ENCODE measurements at places on chromosomes 1 and 21.

DNA sequence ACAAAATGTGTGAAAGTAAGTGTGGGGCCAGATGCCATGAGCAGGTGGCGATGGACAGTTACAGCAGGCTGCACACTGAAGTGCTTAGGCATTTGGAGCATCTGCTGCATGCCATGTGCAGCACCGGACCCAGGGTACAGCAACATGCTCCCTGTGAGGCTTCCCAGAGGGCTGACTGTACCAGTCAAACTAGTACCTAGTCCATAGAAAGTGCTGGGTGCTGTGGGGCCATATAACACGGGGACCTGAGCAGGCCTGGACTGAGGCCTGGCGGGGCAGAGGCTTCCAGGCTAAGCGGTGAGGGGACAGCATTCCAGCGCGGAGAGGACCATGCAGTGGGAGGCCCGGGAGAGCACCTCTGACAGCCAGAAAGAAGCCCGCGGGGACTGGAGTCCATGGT, 29.9 kb upstream of the PKP1 start:
- DNase-seq: no peak

DNA sequence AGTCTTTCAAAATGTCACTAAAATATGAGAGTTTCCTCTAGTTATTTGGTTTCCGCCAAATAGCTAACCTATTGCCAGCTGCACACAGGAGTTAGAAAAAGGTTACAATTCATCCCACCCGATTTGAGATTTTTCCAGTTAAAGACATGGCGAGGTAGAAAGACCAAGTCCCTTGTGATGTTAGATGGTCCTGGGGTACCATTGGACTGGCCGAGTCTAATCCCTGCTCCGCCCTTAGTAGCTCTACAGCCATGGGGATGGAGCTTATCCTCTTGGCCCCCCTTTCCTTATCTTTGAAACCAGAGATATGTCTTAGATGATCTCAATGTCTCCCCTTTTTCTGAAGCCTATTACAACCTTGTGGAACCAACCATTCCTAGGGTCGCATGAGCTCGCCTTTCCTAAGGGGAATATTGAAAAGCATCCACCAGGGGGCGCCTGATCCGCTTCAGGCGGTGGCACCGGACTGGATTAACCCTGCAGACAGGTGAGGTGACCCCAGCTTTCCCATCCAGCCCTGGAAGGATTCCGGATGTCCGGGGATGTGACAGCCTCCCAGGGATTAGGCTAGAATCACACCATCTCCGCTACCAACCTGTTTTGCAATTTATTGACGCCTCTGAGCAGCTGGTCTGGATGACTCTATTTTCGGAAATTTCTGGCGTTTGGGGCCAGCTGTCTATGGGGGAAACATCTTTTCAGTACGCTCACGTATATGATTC, 68.3 kb upstream of the SIM2 start:
- peak; percentile 32 for DNase-seq

DNA sequence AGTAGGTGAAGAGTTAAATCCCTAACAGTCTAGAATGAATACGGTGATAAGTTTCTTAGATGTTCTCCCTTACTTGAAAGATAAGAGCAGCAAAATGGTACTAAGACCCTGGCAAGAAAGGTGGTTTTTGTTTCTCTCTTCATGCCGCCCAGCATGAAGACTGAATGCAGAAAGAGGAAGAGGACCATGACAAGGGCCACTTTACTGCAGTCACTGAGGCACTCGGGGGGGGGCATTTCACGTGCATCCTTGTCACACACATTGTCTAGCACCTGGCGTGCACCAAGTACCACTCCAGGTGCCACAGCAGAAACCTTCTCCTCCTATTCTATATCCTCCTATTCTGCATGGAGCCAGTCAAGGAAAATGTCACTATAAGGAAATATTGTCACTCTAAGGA, 222.0 kb downstream of the TOMM20 start:
- no peak for DNase-seq

GRCh38 chr1:18776777-18777176, 82.7 kb downstream of the TAS1R2 start:
- DNase-seq: no peak

- no peak for DNase-seq
These were observed 480.6 kb downstream of the SETD4 start for GRCh38 chr21:35579520-35580293.

DNA sequence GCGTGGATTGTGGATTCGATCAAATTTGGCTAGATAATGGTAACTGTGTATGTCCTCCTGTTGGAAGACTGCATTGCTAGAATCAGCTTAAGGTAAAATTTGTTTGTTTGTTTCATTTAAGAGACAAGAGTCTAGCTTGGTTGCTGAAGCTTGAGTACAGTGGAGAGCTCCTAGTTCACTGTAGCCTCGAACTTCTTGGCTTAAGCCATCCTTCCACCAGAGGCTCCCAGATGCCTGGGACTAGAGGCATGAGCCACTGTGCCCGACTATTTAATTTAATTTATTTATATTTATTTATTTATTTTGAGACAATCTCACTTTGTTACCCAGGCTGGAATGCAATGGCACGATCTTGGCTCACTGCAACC, 1.5 kb downstream of the PHACTR4 start:
- DNase-seq: no peak

GRCh38 chr1:234975122-234975940, 153.3 kb downstream of the TOMM20 start:
- no peak for DNase-seq

DNA sequence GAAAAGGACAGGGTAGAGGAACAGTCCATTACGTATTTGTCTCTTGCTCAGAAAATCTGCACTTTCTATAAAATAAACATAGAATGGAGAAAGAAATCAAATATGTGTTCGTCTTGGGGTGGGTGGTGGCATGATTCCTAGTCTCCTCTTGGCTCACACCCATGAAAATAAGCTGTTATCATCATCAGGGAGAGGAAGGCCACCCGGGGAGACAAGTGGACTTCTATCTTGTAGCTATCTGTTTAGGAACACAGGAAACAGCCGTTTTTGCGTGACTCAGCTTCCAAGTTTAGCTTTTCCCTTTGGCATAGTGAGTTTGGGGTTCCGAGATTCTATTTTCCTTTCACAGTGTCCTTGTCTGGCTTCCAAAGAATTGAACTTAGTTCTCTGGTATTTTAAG, 622.3 kb downstream of the PTPRU start:
- no peak for DNase-seq

DNA sequence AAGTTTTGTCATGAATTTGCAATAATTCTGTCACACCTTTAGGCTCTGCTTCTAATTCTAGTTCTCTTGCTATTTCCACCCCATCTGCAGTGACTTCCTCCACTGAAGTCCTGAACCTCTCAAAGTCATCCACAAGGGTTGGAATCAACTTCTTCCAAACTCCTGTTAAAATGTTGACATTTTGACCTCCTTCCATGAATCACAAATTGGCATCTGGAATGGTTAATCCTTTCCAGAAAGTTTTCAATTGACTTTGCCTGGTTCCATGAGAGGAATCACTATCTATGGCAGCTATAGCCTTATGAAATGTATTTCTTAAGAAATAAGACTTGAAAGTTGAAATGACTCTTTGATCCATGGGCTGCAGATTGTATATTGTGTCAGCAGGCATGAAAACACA, 19.7 kb upstream of the SFT2D2 start:
- DNase-seq: no peak

GRCh38 chr21:45021428-45022347, 52.7 kb upstream of the ADARB1 start:
- DNase-seq: no peak

DNA sequence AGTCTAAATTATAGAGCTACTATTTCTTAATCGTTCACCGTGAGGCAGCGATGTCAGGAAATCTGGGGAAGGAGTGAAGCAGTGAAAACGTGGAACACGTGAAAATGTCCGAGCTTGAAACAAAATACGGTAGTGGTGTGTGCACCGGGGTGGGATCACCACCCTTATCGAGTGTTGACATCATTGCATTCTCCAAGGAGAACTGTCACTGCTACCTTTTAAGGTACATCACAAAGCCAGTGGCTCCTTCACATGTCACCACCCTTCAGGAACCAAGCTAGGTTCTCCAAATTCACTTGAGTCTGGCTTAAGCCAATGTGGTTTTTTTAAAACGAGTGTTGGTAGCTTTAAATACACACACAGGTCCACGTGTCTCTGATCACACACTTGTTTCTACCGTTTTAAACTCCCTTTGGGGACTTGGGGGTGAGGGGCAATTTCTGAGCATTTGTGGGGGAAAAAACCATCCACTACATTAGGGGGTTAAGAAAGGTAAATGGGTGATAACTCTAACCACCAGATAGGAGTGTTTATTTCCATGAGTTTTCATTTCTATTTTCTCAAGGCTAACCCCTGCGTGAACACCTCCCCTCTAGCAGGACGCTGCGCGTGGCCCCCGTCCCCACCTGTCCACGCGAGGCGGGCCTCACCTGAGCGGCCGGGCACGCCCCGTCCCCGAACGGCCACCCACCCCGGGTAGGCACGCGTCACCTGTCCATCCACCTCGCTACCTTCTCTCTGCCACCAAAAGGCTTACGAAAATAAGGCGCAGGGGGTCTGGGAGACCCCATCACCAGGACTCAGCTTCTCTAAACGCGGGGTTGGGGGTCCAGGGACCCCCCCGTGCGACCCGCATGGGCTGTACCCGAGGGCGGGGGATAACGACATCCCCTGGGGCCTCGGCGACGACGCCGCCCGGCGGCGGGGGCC, 978 bp downstream of the PRDM15 start:
- peak; percentile 50 for DNase-seq

DNA sequence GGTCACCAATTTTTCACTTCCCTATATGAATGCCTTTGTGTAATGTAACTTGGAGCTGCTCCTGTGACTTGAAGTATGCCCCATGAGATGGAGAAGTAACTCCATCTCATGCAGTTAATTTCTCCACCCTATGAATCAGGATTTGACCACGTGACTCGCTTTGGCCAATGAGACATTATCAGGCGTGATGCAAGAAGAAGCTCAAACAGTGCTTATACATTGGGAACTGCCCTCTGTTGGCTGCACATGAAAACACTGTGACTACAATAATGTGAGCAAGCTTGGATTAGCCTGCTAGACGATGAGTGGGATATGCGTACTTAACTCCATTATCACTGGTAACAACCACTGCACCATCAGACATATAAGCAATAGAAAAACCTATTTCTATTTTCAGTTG, 684.4 kb downstream of the PLA2G4A start:
- no peak for DNase-seq

- DNase-seq: no peak
These were observed 183.6 kb upstream of the BEND5 start for GRCh38 chr1:48960320-48960719.

DNA sequence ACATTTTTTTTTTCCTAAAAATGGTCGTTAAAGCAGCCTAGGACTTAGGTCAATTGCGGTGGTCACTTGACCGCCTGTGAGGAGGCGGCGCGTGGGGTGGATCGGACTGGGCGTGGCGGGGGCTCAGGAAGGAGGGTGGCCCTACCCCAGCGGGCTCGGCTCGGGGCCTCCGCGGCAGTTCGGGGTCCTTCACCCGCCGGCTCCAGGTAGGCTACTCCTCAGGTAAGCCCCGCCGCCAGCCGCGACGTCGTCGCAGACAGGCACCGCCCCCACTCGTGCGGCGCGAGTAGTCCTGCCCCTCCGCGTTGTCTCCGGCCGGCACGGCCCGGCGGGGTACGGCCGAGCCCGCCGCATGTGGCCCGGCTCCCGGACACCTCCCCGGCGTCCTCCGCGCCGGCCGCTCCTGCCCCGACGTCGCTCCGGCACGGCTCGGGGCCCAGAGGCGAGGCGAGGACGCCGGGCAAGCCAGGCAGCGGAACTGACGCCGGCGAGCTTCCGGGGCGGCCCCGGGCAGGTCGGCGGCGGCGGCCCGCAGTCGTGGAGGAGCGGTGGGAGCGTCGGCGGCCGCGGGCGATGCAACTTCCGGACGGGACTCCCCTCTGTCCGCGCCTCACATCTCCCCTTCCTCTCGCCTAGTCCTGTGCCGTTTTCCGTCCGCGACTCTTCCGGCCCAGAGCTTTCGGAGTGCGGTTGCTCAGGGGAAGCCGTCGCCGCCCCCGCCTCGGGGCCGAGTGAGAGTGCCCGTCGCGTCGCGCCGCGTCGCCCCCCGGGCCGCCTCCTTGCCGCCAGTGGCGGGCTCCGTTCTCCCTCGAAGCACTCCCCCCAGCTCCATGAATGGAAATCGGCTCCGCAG, at the start of gene AGO3:
Gene AGO3, plus strand, starts transcription at position 513 of the 853 bp plus-strand sequence. Its CDS starts 322 bp downstream, at position 835.
- DNase-seq: peak; percentile 87

GRCh38 chr21:46475296-46475695, 16.6 kb downstream of the DIP2A start:
- DNase-seq: no peak

GRCh38 chr1:46423574-46424240, 29.6 kb downstream of the FAAH start:
- DNase-seq: no peak

DNA sequence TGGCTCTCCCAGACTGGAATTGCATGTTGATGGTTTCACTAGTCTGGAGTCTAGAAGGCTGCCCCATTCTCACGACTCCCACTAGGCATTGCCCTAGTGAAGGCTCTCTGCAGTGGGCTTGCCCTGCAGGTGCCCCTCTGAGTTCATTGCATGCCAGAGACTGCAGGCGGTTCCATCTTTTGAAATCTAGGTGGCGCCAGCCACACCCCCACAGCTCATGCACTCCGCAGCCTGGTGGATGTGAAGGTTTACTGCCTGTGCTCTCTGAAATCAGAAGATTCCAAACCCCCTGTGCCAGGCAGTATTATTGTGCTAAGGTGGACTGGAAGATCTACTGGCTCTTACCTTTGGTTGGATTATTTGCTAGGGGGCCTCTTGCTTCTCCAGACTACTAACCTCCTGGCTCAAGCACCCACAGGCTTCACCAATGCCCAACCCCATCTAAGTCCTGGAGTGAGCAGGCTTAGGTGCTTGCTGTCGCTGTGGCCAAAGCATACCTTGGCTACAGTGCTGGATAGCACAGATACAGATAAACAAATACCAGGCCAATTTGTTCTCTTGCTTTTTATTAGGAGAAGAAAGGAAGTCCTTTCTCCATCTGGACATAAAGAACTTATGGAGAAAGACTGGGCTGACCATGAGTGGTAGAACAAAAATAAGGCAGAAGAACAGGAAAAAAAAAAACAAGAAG, 83.5 kb upstream of the SIM2 start:
- no peak for DNase-seq

DNA sequence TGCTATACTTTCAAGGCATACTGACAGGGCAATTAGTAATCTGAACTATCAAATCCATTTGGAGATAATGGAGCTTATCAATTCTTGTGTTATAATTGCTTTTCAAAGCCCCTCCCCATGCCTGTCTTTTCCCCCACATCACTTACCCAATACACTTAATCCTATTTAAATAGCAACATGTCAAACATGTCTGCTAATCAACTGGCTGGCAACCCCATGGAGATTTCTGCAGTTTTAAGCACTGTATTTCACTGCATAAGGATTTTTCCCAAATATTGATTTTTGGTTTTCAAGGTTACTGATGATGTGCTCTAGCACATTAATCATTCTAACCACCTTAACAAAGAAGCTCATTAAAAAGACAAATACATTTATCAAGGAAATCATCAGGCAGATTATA, 800.3 kb downstream of the PLA2G4A start:
- DNase-seq: no peak

GRCh38 chr1:195243492-195243891, 1364.7 kb downstream of the KCNT2 start:
- no peak for DNase-seq

DNA sequence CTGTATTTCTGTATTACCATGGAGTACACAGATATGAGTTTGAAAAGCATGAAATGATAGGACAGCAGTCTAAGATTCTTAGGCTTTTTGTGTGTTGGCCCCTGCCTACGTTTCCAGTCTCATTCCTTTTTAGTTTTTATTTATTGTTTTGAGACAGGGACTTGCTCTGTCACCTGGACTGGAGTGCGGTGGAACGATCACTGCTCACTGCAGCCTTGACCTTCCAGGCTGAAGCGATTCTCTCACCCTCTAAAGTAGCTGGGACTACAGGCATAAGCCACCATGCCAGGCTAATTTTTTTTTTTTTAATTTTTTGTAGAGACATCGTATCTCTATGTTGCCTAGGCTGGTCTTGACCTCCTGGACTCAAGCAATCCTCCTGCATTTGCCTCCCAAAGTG, 3.8 kb downstream of the RAVER2 start:
- no peak for DNase-seq
